ENCODE measurements at places on chromosomes 1 and 21. TPM values are rescaled to one million over a fixed set of nuclear protein-coding genes. Genes with fewer than 3 reads are reported as not detected.

- no peak for DNase-seq
Measured at GRCh38 chr21:35852820-35853219, 207.5 kb downstream of the SETD4 start.

- DNase-seq: no peak
Measured at GRCh38 chr1:154608397-154609270, 648 bp upstream of the ADAR start.

OXCT2 gene
- total RNA-seq: 2.5 TPM

DNA sequence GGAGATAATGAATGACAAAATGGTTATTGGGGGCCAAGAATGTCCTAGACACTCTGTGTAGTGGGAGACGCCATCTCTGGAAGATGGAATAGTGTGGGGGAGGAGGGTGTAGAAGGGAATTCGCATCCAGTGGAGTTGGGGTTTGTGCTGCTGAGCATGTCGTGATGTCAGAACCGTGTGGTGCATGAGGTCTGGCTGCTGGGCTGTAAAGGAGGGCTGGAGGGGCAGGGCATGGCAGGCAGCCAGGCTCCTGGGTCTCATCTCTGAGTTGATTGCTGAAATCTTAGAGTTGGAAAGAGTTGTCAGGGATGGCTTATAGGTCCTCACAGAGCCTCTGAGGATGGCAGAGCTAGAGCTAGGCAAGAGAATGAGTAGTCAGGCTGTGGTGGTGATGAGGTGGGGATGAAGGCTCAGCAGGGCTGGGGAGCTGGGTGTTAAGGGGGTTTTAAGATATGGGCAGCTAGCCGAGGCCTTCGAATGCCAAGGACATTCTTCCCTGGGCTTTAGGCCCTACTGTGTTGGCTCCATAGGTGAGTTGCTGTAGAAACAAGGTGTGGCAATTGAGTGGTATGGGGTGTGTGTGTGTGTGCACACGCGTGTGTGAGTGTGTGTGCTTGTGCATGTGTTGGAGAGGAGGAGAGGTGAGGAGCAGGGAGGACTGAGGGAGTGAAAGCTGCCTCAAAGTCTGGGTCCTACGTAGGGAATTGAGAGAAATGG lies 1.9 kb downstream of the PPFIA4 start:
- no peak for DNase-seq

DNA sequence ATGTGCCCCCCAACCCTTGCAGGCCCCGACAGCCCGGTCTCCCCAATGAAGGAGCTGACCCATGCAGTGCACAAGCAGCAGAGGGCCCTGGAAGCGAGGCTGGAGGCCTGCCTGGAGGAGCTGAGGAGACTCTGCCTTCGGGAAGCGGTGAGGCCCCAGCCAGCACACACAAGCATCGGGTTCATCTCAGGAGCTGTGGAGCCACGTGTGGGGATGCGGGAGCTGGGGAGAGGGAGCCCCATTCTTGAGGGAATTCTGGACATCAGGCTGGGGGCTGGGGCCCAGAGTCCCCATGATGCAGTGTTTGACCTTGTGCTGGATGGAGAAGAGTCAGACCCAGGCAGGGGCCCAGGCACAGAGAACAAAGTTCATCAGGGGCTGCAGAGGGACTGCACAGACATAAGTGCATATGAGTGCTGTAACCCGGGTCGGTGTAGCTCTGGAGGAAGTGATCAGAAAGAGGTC lies 4.8 kb downstream of the INAVA start:
- DNase-seq: no peak

- no peak for DNase-seq
Measured at GRCh38 chr1:22533244-22533895, 29.9 kb upstream of the EPHA8 start.

FCGR3B gene
- not detected for total RNA-seq
